ENCODE measurements at places on chromosomes 7 and 10.

GRCh38 chr7:36261019-36261754 is 108.1 kb downstream of the EEPD1 start:
- DNase-seq: no peak

DNA sequence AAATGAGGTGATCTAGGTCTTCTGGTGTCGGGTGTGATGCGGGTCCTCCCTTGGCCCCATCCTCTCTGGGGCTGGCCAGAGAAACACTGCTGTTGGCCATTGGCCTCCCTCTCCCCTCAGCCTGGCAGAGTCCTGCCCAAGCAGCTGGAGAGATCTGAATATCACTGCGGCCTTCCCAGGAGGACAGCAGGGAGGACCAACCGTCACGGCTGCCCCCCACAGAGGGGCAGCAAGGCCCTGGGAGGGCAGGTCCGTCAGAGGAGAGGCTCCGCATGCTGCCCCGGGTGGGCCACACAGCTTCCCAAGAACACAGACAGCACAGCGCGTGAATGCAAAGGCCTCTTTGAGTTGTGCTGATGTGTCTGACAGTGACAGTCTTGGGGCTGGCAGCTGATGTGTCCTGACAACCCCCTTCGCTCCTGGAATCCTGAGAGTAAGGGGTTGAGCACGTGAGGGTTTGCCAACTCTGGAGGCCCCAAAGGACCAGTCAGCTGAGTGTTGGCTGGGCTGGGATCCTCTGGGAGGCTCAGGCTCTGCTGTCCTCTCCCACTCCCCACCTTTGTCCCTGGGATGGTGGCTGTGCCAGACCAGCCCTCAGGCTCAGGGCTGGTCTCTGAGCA is 132.5 kb upstream of the UNC5B start:
- no peak for DNase-seq

DNA sequence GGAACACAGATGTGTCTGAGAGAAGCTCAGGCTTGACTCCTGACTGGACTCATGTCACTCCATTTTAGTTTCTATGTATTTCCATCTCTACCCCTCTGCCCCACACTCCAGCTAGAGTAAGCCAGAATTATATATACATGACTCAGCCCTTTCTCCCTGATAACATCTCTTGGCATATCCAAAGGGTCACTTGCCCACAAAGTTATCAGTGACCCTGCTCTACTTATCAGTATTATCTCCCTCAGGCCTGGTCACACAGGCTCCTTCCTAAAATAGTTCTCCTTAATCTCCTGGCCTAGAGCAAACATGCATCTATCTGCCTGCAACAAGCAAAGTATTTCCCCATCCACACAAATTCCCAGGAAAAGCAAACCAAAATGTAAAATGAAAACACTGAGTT is 598.3 kb downstream of the SUGCT start:
- DNase-seq: no peak

GRCh38 chr10:124708246-124708779 is 35.9 kb downstream of the FAM53B start:
- no peak for DNase-seq

- no peak for DNase-seq
Observed at GRCh38 chr10:132341781-132342180, 9.8 kb downstream of the LRRC27 start.

Measured in occipital lobe (tissue), 3 donors.